Activated naive CD4-positive, alpha-beta T cell treated with anti-CD3 and anti-CD28 coated beads, Interleukin-2, amount 50 U/mL, for 72 hours (primary cell): ENCODE measurements at places on chromosomes 12 and 14. TPM values are rescaled to one million over a fixed set of nuclear protein-coding genes. Genes with fewer than 3 reads are reported as not detected.

HRK gene
- not detected for total RNA-seq

NANOG gene
- total RNA-seq: not detected

SNX6 gene
- 109 TPM for total RNA-seq

DNA sequence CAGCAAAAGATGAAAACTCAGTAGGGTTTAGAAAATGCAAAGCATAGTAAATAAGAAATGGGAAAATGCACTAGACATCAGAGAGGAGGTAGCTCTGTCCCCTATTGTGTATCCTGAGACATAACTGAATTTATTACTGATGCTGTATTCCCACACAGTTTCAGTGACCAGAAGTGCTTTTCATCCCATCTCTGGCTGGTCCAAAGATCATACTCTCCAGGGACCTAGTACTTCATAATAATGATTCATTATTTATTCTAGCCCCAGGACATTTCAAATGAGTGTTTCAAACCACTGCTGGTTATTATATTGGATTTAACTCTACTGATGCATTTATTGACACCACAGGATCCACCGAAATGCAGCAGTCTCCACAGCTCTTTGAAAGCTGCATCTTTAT is 163.3 kb downstream of the PAWR start:
- DNase-seq: no peak

GRCh38 chr12:15942475-15942874 is 31.3 kb downstream of the DERA start:
- DNase-seq: no peak

DNA sequence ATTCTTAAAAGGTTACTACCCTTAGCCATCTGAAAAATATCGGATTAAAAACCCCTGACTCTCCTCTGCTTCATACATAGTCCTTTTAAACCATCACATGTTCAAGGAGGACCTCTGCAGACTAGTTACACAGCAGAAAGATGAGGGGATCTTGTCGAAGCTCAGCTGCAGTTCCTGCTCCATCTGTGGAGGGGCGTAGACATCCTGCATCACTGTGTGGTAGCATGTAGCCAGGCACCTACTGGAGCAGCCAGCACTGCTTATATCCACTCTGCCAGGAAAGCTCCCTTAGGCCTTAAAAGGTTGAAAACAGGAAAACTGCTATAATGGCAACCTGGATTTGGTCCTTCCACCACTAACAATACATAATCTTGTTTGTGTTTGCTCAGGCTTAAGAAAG is 57.6 kb upstream of the STRN3 start:
- no peak for DNase-seq

DNA sequence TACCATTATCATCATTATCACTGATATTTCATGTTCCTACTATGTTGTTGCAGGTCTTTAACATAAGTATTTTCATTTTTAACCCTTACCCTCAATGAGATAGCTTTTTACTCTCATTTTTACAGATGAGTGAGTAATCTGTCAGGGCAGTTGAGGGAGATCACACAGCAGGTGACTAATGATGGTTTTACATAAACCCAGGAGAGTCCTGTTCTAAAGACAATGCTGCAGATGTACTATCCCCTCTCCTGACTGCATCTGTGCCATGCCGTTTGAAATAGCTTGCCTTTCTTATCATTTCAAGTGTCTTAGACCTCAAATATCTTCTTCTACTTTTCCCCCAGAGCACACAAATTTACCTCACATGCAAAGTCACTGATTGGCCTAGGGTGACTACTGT is 1552.1 kb upstream of the SEL1L start:
- DNase-seq: no peak

GRCh38 chr12:113467142-113467501 is 4.5 kb downstream of the LHX5 start:
- no peak for DNase-seq

DNA sequence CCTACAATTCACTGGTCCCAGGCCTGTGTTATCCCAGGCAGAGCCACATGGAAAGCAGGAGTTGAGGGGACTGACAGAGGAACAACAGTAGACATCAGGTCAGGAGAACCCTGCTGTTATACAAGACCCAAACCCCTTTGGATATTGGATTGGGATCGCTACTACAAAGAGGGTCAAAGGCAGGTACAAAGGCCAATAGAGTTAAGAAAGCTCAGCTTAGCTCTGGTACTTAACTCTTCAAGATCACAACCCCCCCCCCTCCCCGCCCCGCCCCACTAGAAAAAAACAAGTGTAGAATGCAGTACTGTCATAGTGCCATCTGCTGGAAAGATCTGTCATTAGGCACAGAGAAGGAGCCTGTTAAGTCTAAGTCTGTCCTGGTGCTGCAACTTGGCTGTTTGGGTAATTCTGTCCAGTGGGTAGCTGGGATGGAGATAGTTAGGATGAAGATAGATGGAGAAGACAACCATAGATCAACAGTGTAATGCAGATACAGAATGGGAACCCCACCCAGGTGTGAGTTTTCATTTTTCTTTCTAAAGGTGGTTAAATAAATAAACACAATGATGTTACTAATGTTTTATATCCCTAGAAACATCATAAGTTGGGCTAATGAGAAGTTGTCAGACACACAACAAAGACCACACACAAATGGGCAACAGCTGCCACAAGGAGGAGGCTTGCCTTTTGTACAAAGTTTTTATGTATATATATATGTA is 17.2 kb downstream of the REM2 start:
- DNase-seq: peak; percentile 48

DNA sequence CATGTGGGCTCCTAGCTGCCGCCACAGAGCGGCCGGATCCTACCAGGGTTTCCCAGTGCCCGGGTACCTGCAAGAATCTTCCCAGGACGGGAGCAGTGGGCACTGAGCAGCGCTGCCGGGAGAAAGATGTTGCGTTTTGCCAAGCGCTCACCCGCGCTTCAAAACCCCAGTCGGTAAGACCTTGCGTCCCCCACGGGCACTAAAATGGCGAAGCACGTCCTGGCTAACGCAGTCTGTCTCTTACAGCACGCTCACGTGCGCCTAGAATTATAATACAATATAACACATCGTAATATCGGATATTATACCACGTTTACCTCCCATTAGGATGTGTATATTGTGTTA is 35.1 kb upstream of the TBX5 start:
- DNase-seq: no peak

DNA sequence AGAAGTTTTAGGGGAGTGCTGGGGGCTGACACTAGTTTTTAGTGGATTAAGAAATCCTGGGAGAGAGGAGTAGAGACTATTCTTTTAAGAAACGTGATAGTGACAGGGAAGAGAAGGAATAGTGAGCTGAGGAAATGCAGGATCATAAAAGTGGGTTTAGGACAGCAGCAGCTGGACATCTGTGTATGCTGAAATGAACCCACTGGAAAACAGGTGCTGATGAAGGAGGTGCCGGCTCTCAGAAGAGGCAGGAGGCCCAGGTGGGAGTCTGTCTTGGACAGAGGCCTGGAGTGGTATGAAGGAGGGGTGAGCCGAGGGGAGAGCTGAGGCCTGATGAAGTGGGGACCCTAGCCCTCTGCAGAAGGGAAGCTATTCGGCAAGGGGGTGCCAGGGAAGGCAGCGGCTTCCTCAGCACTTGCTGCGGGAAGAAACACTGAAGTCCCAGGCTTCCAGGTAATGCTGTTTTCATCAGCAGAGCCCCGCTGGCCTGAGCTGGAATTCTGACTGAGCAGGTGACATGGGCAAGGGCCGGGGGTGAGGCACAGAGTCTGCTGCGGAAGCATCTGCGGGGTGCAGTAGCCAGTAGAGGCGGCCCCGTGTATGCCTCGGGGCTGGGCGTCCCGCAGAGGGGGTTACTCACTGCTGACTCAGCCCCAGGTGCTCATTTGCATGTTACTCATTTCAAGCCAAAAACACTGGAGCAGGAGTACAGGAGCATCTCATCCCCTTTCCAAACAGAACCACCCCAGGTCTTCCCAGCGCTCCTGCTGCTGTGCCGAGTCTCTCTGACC is 89.7 kb downstream of the TMCC3 start:
- no peak for DNase-seq
